Hematopoietic multipotent progenitor cell (in vitro differentiated cells): ENCODE measurements at places on chromosomes 12 and 14.

GRCh38 chr12:98405805-98406366 lies 109.5 kb upstream of the TMPO start:
- DNase-seq, result no peak

- DNase-seq, result no peak
Observed at GRCh38 chr12:8644345-8645248, 18.0 kb downstream of the MFAP5 start.

DNA sequence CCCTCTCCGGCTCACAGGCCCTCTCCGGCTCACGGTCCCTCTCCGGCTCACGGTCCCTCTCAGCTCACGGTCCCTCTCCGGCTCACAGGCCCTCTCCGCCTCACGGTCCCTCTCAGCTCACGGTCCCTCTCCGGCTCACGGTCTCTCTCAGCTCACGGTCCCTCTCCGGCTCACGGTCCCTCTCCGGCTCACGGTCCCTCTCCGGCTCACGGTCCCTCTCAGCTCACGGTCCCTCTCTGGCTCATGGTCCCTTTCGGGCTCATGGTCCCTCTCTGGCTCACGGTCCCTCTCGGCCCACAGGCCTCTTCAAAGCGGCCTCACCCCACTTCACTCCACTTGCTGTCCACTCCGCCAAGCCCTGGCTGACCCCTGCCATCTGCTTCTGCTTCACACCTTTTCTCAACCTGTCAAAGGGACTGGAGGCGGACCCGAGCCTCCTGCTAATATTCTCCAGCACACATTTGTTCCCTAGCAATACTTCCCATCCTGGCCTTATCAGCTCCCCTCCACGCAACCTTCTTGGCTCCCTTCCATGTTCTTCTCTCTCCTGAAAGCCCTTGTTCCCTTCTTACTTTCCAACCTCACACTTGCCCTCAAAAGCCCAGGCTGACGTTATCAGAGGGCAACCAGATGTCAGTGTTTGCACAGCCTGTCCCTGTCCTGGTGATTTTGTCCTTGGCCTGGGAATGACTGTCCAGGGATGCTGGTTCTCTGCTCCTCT lies 176.7 kb downstream of the CALM1 start:
- peak; percentile 4 for DNase-seq

DNA sequence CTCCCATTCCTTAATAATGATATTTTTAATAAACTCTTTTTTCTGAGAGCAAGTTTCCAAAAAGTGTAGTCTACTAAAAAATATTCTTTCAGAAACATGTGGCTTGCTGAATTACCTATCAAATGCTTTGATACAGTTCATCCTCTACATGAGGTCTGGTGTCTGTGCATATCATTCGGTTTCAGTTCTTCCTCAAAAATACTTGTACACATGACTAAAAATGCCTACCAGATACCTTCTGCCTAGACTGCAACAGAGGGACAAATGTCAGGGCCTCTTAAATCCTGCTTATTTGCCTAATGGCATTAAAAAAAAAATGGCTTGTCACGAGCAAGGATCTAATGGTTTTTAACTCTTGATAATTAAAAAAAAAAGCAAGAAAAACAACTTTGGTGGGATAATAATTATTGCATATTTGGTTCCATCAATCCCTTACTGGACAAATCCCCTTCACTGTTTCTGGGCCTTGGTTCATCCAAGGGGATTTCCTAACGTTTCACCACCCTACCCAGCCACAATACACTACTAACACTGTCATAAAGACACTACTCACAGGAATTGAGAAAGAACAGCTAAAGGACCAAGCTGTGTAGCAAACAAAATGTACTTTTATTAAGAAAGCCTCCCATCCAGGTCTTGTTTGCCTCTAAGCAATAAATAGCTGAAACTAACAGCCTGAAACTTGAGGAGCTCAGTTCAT lies 45.7 kb downstream of the PARP11 start:
- no peak for DNase-seq

DNA sequence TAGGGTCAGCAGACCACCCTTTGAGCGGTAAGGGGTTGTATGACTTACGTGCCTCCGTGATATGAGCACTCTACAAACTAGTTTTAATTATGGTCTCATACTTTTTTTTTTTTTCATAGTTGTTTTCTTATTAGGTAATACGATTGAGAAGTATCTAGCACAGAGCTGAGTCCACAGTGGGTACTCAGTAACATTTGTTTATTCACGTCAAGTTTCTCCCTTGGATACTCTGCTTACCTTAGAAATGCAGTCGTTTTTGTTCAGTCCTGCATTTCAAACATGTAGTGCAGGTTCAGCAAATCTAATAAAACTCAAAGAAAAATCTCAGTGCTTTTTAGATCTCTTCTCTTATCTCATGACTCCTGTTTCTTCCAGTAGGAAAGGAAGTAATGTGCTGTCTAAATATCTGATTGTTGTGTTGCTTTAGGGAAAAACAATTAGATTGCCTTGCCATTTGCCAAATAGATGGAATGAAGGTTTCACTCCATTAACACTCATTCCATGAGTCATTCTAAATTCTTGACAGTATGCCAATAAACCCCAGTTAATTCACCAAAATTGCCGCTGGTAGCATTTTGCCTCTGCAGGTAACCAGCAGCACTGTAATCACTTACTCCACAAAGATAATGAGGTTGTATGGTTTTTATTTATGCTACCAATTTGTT lies 118.9 kb downstream of the PTCSC3 start:
- no peak for DNase-seq
